ENCODE measurements at places on chromosomes 3 and 15.

DNA sequence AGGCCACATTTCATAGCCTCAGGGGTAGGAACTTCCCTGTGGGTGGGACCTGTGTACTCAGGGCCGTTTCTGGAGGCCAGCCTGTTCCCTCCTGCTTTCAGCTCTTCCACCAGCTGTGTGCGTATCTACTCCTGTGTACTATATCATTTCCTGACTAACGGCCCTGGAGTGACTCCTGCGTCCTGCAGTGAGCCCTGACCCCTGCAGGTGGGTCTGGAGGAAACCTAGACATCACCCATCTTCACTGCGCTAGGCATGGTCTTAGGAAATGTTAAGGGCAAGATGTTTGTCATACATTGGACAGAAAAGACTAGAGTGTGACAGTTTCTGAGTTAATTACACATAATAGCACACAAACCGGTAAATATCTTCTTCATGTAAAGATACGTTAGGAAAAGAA is 297.3 kb downstream of the GABRB3 start:
- no peak for DNase-seq

GRCh38 chr3:114864970-114865369 is 282.1 kb downstream of the ZBTB20 start:
- no peak for DNase-seq

- no peak for DNase-seq
These were observed 34.1 kb downstream of the SHC4 start for GRCh38 chr15:48929661-48930060.

- DNase-seq, result no peak
These were observed 115.0 kb downstream of the NR1D2 start for GRCh38 chr3:24060055-24060454.

DNA sequence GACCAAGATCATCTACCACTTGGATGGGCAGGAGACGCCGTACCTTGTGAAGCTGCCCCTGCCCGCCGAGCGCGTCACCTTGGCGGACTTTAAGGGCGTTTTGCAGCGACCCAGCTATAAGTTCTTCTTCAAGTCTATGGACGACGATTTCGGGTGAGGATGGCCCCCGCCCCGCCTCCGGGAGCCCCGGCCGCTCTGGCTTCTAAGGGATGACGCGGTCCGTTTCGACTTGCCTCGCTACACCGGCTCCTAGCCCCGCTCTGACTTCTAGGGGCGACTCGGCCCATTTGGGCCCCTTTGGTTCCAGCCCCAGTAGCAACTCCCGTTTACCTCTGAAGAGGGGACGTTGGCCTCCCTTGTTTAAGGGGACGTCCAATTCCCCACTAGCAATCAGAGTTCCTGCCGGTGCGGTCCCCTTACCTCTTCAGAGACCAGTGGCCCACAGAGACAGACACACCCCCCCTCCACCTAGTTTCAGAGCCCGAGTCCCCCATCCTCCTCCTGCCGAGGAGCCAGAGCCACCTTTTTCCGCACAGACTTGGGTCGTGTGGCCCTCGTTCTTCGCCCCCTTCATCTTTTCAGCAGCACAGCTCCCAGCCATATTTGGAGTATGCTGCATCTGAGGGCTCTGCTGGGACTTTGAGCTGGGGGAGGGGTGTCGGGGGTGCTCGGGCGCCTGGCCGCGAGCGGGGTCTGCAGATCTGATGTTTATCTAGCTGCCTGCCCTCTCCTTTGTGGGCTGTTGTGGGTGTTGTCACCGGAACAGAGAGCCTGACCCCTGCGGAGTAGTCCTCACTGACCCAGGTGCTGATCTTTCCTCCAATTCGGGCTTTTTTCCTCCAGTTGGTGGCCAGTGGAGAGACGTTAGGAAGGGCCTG is 706 bp downstream of the DVL3 start:
- DNase-seq, result no peak

DNA sequence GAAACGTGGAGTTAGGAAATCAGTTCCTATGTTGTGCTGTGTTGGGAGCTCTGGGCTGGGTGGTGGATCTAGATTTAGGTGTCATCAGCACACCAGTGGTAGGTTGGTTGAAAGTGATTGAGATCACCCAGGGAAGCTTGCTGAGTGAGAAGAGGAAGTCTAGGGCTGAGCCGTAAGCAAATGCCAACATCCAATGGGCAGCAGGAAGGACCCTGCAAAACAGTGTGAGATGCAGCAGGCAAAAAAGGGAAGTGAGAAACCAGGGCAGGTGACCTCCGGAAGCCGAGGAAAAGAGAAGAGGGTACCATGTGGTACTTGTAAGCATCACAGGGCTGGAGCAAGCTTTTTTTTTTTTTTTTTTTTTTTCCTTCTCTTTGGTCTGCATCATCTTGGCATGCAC is 15.9 kb upstream of the COPG1 start:
- DNase-seq, result no peak

DNA sequence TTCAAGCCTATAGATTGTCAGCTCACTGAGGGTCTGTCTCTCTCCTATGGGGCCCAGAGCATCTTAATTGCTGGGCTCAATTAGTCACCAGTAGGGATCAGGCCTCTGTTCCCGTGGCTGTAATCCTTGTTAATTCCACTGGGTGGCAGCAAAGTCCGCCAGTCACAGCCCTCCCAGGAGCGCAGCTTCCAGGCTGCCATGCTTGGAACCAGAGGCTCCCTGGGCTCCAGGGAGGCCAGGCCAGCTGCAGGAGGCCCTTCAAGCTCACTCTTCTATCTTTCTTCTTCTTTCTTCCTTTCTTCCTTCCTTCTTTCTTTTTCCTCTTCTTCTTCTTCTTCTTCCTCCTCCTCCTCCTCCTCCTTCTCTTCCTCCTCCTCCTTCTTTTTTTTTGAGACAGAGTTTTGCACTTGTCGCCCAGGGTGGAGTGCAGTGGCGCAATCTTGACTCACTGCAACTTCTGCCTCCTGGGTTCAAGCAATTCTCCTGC is 14.4 kb downstream of the RNU5B-1 start:
- DNase-seq, result no peak

DNA sequence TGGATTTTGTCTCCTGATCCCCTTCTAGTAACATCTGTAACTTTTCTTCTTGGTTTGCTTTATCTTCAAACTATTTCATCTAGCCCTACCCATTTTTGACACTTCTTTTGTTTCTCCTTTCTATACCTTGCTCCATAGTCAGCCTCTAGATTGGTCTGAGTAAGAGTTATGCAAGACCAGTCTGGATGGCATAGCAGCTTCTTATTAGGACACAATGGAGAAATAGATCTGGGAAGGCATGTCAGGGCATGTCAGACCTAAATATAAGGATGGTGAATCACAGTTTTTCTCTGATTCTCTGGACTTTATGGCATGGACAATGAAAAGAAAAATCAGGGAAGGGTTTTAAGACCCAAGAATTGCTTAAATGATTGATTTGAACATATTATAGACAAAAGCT is 452.5 kb downstream of the RAP2B start:
- no peak for DNase-seq

- no peak for DNase-seq
These were observed 88.7 kb upstream of the EPHB3 start for GRCh38 chr3:184472723-184473428.

- DNase-seq, result peak; percentile 63
These were observed 190.7 kb downstream of the RORA start for GRCh38 chr15:61038387-61038786.

DNA sequence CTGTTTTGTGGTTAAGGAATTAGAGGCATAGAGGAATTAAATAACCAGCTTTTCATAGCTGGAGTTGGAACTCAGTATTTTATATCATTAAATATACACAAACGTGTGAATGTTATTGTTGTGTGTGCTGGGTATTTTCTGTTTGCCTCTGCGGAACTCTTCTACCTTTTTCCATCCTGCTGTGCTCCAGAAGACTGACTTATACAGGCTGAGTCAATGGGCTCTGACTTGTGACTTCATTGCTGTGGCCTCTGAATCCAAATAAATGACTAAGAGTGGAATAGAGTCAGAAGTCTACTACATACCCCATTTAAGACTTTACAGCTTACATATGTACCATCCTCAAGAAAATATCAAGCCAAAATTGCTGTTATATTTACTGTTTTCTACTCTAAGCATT is 17.6 kb downstream of the ARIH1 start:
- no peak for DNase-seq

GRCh38 chr3:137835096-137835495 is 71.0 kb downstream of the SOX14 start:
- DNase-seq, result no peak

DNA sequence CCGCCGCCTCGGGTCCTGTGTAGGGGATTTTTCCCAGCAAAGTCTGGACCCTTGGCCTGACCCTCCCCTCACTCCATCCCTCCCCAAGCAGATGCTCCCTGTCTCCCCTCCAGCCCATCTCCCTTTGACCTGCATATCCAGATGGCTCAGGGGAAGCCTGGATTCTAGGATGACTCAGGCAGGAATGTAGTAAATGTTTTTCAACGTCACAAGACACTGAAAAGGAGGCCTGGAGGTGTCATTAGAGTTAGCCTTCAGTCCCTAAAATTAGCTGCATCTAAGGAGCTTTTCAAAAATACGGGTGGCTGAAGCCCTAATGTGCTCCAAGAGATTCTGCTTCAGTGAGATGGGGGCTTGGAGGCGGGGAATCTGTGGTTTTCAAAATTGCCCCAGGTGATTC is 7.2 kb downstream of the ACAN start:
- no peak for DNase-seq

DNA sequence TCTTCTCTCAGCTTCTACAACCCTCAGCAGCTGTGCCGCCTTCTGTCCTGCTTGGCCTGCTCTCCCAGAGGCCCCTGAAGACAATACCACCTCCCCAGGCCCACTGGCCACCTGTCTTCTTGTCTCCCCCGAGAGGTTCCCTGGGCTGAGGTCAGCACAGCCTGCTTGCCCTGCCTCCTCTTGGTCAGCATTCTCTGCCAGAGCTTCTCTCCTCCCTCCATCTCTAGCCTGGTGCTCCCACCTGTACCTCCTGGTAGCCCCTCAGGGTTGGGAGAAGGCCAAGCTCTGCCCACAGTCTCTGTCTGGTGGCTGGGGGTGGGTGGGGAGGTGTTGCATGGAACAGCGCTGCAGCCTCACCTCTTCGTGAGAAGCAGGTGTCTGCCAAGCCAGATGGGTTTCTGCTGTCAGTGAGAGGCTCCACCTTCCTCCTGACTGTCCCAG is 5.6 kb upstream of the ISLR start:
- DNase-seq, result no peak

- DNase-seq, result no peak
These were observed 6.5 kb downstream of the GNB5 start for GRCh38 chr15:52184721-52185120.

GRCh38 chr3:40718209-40718608 is 193.4 kb downstream of the ZNF621 start:
- DNase-seq, result no peak

GRCh38 chr3:162082516-162082915 is 585.9 kb downstream of the OTOL1 start:
- DNase-seq, result no peak

DNA sequence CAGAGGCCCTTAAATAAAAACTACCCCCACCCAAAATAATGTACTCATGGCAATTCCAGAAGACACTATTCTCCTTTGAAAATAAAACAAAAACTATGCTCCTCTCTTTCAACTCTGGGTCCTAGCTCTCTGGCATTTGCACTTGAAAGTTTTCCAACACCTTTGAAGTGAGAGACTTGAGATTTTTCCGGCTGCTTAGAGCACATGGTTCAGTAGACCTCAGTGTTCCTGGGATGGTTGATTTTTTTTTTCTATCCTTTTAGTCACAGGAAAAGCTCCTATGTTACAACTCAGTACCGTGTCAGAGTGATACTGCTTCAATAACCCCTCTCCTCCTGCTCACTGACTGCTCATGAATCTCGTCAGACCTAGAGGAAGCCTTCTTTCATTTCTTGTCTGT is 118.3 kb upstream of the TUSC7 start:
- no peak for DNase-seq

DNA sequence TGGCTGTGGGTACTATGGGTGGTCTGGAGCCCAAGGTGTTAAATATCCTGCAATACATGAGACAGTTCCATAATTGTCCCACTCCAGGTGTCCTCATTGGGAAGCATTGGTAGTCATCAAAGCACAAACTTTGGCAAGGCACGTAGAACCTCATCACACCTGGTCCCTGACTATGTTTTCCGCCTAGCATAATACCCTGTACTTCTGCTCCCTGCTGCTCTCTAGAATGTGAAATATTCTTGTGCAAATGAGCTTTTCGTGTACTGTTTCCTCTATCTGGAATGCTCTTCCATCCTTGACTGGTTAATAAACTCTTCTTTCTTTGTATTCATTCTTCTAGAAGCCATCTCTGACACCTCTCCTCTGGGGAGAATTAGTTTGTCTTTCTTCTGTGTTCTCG is 103.2 kb downstream of the EBLN2 start:
- no peak for DNase-seq

DNA sequence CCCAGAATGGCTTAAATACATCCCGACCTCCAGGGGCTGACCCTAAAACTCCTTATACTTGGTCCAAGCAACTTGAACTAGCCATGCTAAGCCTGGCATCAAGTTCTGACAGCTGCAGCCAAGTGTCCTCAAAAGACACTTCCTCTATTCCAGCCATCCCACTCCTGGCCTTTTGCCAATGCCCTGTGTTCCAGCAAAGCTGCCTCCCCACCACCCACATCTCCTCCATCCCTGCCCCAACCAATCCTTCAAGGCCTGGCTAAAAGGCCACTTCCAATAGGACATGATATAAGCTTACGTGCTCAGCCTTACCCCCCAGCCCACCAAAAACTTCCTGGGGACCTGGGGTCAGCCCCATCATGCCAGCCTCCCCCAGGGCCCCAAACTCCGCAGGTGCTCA is 40.9 kb downstream of the SEMA3G start:
- DNase-seq, result no peak

DNA sequence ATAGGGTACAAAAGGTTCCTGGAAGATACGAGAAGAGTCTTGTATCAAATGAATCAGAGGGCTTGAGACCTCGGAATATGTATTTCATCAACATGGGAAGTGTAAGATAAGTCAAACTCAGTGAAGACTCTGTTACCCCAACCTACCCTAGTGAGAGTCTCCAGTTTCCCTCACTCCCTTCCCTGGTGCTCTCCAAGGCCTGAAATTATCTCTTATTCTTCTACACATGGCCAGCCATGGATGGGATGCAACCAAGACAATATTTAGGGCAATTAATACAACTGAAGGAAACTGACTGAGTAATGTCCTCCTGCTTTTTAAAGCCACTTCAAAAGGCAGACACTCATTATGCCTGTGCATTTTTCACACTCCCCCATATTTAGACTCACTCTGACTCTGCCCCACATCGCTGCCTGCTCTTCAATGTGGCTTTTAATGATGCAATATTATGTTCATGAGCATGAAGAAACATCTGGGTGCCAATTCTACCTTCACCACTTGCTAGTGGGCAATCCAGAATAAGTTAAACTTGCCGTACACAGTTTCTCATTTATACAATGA is 137.1 kb upstream of the THBS1 start:
- no peak for DNase-seq

DNA sequence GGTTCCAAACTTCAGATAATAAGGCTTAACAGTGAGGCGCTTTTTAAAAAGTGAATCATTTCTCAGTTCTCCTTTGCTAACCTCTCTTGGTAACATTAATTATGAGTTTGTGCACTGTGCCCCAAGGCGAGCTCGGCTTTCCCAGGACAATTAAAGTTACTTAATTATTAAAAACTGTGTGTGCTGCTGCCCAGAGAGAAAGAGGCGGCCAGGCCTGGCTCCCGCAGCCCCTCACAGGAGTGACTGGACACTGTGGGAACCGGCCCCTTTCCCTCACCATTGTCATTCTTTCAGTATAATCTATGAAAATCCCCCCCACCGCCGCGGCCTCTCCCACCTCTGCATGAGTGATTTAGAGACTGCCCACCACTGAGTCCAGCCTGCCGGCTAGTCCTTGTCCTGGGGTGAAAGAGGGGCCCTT is 43.1 kb upstream of the HES1 start:
- no peak for DNase-seq

GRCh38 chr3:65762235-65762580 is 276.5 kb downstream of the MAGI1 start:
- DNase-seq, result no peak

All from brain pericyte (primary cell).